ENCODE measurements at places on chromosomes 13 and 19.

GRCh38 chr13:113792236-113792770, 33.3 kb downstream of the TMEM255B start:
- H3K27ac ChIP-seq = no peak overlapping the region
- H3K27me3 ChIP-seq = no peaks in the 10 kb centered on the region
- H3K4me3 ChIP-seq = no peak overlapping the region
- DNase-seq = no peak

- peaks cover 23% of the 10 kb centered on the region for H3K4me1 ChIP-seq
- H3K27ac ChIP-seq = peak within 1 kb of the TSS; percentile 28
- peak; percentile 53 for DNase-seq
- peaks cover 6% of the 10 kb centered on the region for H3K36me3 ChIP-seq
These were observed at the start of gene PARP4 for GRCh38 chr13:24512197-24512907. Gene PARP4 (minus strand): TSS chr13:24512778. CDS start chr13:24503776, 9,002 bp downstream.

- H3K4me3 ChIP-seq = no peak overlapping the region
- H3K4me1 ChIP-seq = no peaks in the 10 kb centered on the region
- DNase-seq = no peak
- H3K27ac ChIP-seq = no peak overlapping the region
- H3K36me3 ChIP-seq = no peaks in the 10 kb centered on the region
- peaks cover 12% of the 10 kb centered on the region for H3K27me3 ChIP-seq
These were observed 1.6 kb downstream of the SIGLECL1 start for GRCh38 chr19:51252306-51253079.

DNA sequence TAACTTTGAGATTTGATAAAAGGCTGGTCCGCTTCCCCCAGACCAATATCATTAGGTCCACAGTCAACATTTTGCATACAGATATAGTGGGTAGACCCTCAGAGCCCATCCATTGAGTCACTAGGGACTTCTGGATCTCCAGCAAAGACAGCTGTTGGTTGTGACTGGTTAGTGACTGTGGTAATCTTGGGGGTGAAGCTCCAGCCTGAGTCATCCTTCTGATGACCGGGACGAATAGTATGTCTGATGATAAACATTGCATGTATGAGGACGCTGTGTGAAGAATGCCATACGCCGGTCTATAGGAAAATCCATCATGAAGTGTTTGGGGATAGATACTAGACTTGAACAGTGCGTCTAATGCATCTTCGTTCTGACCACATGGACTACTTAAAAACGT, 307.0 kb downstream of the UQCRFS1 start:
- H3K4me1 ChIP-seq = no peaks in the 10 kb centered on the region
- H3K4me3 ChIP-seq = no peak overlapping the region
- DNase-seq = no peak
- no peak overlapping the region for H3K27ac ChIP-seq
- peaks cover 3% of the 10 kb centered on the region for H3K27me3 ChIP-seq

- H3K36me3 ChIP-seq = no peaks in the 10 kb centered on the region
- H3K27me3 ChIP-seq = no peaks in the 10 kb centered on the region
- no peak for DNase-seq
- H3K4me1 ChIP-seq = no peaks in the 10 kb centered on the region
- H3K27ac ChIP-seq = no peak overlapping the region
- no peak overlapping the region for H3K4me3 ChIP-seq
These were observed 380.2 kb downstream of the FGF9 start for GRCh38 chr13:22050951-22051563.

- no peak overlapping the region for H3K27ac ChIP-seq
- H3K27me3 ChIP-seq = no peaks in the 10 kb centered on the region
- H3K4me1 ChIP-seq = peaks cover 9% of the 10 kb centered on the region
- no peak for DNase-seq
- H3K36me3 ChIP-seq = peaks cover 8% of the 10 kb centered on the region
These were observed 33.0 kb downstream of the KCTD4 start for GRCh38 chr13:45167611-45168554.

- DNase-seq = no peak
- H3K4me3 ChIP-seq = no peak overlapping the region
- no peaks in the 10 kb centered on the region for H3K27me3 ChIP-seq
- H3K27ac ChIP-seq = no peak overlapping the region
- no peaks in the 10 kb centered on the region for H3K4me1 ChIP-seq
These were observed 5.3 kb upstream of the TLE5 start for GRCh38 chr19:3067563-3067962.

DNA sequence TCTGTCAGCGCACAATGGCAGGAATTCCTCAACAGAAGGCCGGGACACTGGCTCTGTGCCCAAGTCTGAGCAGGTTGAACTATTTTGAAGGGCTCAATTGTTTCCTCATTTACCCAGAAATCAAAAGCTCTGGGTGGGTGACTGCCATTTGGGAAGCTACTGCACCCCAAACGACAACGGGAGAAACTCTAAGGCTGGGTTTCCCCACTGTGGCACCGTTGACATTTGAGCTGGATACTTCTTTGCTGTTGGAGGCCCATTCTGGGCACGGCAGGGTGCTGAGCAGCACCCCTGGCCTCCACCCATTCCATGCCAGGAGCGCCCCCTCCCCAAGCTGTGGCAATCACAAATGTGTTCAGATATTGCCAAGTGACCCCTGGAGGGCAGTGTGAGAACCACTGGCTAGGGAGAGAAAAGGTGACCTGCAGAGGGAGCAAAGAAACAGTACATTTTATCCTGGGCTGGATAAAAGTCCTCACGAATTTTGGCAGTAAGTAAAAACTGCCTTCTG, 62.5 kb downstream of the RFX2 start:
- peak; percentile 42 for DNase-seq
- H3K36me3 ChIP-seq = peaks cover 4% of the 10 kb centered on the region
- no peak overlapping the region for H3K4me3 ChIP-seq

DNA sequence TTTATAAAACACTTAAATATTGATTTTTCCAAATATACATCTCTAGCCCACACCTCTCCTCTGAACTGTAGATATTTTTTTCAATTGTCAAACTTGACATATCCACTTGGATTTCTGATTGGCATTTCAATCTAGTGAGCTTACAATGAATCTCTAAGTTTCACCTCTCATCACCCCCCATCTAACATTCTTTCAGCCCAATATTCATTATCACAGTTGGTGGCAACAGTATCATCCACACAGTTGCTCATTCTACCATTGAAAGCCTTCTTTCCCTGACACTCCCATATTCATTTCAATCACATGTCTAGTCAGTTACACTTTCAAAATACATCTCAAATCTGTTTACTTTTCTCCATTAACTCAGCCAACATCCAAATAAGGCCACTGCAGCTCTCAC, 385.2 kb downstream of the PCDH20 start:
- H3K4me3 ChIP-seq = no peak overlapping the region
- no peaks in the 10 kb centered on the region for H3K36me3 ChIP-seq
- no peak for DNase-seq
- no peaks in the 10 kb centered on the region for H3K4me1 ChIP-seq

- peaks cover 6% of the 10 kb centered on the region for H3K4me1 ChIP-seq
- no peak overlapping the region for H3K4me3 ChIP-seq
- H3K27me3 ChIP-seq = no peaks in the 10 kb centered on the region
- H3K36me3 ChIP-seq = no peaks in the 10 kb centered on the region
- DNase-seq = no peak
These were observed 2474.2 kb downstream of the PCDH9 start for GRCh38 chr13:64755961-64756360.

GRCh38 chr19:1370579-1371361, 12.9 kb upstream of the NDUFS7 start:
- H3K36me3 ChIP-seq = peaks cover 4% of the 10 kb centered on the region
- no peaks in the 10 kb centered on the region for H3K4me1 ChIP-seq
- no peak overlapping the region for H3K4me3 ChIP-seq
- H3K27ac ChIP-seq = no peak overlapping the region
- H3K27me3 ChIP-seq = no peaks in the 10 kb centered on the region

DNA sequence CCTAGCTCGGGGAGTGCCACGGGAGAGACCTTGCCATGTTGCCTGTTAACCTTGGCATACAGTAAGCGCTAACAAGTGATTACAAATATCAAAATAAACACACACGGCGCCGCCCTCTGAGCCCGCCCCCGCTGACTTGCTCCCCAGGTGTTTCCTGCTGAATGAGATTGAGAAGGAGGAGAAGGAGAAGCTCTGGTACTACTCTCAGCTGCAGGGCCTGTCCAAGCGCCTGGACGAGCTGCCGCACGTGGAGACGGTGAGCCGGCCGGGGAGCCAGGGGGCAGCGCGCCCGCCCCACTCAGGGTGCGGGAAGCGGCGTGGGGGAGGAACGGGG, 5.0 kb downstream of the APC2 start:
- no peak for DNase-seq
- H3K4me1 ChIP-seq = peaks cover 20% of the 10 kb centered on the region
- H3K4me3 ChIP-seq = no peak overlapping the region
- peaks cover 39% of the 10 kb centered on the region for H3K27me3 ChIP-seq

DNA sequence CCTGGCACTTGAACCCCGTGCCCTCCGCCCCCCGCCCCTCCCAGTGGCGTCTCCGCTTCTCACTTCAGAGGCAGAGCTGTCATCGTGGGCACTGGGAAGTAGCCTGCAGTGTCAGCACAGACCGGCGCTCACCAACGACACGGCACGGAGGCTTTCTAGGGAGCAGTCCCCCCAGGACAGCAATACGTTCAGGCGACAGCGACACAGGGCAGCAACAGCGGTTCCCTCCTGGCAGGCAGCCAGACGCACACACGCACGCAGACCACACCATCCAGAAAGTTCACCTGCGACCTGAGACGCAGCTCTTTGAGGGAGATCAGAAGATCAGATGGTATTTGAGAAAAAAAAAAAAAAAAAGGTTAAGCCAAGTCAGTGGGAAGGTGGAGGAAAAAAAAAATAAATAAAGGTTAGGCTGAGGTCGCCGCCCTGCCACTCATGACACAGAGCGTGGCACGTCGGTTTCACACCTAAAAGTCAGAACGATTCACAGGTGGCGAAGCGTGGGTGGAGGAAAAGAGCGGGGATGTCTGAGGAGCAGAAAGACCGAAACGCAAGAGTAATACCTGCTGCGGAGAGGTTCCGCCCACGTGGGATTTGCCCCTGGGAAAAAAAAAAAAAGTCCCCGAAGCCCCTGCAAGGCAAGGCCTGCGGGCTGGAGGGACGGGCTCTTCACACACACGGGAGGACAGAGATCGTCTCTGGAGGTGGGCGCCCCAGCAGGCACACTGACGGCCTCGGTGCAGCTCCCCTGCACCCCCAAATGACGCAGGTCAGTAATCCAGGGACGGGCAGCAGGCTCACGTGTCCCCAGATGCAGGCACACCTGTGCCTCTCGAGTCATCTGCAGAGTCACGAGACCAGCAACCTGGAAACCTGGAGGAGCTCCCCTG, 94.5 kb downstream of the GNG7 start:
- peaks cover 29% of the 10 kb centered on the region for H3K27me3 ChIP-seq
- DNase-seq = no peak
- no peak overlapping the region for H3K4me3 ChIP-seq
- H3K4me1 ChIP-seq = peaks cover 8% of the 10 kb centered on the region

GRCh38 chr13:46894568-46894967, 2.3 kb downstream of the HTR2A start:
- H3K27me3 ChIP-seq = peaks cover 58% of the 10 kb centered on the region
- H3K4me1 ChIP-seq = peaks cover 33% of the 10 kb centered on the region
- no peaks in the 10 kb centered on the region for H3K36me3 ChIP-seq
- H3K27ac ChIP-seq = no peak overlapping the region

DNA sequence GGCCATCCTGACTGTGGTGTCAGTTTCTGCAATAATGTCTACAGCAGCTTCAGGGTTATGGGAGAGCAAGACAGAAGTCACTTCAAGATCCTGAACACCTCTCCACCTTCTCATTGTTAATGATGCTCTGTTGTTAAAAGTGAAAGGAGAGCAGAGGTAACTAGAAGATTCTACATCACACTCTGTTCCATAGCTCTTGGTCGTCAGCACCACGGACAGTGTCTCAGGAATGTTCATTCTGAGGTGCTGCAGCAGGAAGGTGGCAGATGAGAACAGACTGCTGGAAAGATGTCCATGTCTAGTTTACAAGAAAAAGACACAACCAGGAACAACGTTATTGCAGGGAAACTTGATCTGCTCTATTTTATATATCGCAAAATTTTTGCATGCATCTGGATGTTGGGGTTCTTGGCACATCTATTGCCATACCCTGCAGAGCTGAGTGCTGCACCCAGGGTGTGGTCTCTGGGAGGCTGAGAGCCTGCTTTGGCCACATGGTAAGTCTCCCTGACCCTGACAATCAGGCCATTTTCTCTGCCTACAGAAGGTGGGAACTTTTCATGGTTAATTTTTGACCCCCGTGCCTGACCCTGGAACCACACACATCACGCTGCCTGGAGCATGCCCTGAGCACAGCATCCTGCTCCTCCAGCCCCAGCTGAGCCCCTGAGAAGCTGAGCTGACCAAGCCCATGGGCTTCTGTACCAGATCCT, 12.7 kb downstream of the CEACAM21 start:
- no peaks in the 10 kb centered on the region for H3K4me1 ChIP-seq
- no peak overlapping the region for H3K4me3 ChIP-seq
- no peak overlapping the region for H3K27ac ChIP-seq
- no peaks in the 10 kb centered on the region for H3K36me3 ChIP-seq
- no peaks in the 10 kb centered on the region for H3K27me3 ChIP-seq
- DNase-seq = no peak

DNA sequence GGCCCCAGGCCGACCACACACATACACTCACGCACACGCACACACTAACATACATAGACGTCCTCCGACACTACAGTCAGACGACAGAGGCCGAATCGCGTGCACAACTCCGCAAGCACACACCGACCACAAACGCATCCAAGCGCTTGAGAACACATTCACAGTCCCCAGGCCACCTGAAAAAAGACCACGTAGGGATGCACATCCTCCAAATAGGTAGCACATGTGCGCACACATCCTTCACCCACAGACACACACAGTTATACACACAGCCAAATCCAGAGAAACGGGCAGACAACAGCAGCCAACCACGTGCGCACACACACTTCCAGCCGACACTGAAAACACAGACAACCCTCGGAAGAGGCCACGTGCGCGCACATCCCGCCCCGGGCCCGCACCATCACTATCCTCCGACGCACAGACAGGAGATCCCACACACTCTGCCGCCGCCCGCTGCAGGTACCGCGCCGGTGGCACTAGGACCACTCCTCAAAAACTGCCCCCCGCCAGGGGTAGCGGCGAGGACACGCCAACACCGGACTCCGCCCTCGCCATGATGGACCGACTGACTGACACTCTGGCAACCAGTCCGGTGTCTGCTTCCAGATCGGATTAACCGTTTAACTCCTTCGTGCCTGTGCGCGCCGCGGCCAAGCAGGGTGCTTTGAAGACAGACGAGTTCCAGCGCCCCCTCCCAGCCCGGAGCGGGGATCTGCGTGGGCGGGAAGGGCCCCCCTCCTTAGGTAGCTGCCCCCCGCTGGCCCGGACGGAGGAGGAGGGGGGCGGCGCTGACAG, 493 bp upstream of the PDE4A start:
- H3K36me3 ChIP-seq = peaks cover 3% of the 10 kb centered on the region
- DNase-seq = no peak
- H3K4me3 ChIP-seq = peak overlapping the region; percentile 87
- H3K4me1 ChIP-seq = peaks cover 20% of the 10 kb centered on the region
- H3K27me3 ChIP-seq = peaks cover 94% of the 10 kb centered on the region
- H3K27ac ChIP-seq = no peak overlapping the region

GRCh38 chr19:35615036-35615435, 2.5 kb downstream of the HAUS5 start:
- H3K4me1 ChIP-seq = peaks cover 11% of the 10 kb centered on the region
- peaks cover 3% of the 10 kb centered on the region for H3K36me3 ChIP-seq
- H3K27me3 ChIP-seq = no peaks in the 10 kb centered on the region
- peak overlapping the region; percentile 54 for H3K4me3 ChIP-seq
- no peak for DNase-seq
- H3K27ac ChIP-seq = no peak overlapping the region

Data from neural crest cell (in vitro differentiated cells).